Stimulated activated CD8-positive, alpha-beta memory T cell treated with anti-CD3 and anti-CD28 coated beads, Interleukin-2, amount 100 ng/mL, for 1 hour (primary cell): ENCODE measurements at places on chromosomes 3 and 15.

DNA sequence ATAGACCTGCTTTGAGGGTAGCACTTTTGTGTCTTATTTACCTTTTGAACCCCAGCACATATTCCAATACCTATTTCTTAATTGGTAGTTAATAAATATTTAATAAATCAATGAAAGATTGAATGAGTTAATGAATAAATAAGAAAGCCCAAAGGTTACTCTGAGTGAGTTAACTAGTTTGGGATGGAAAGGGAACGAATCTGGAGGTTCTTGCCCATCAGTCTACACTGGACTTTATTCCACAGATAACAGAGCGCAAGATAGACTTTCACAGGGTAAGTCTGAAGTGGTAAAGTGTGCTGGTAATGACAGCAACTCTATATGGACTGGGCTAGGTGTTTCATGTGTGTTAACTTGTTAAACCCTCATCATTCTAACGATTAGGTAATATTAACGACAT lies 33.1 kb upstream of the MED12L start:
- no peak for DNase-seq

GRCh38 chr3:139263798-139264197 lies 80.0 kb upstream of the MRPS22 start:
- no peak for DNase-seq

- no peak for DNase-seq
Measured at GRCh38 chr3:72660270-72661114, 187.8 kb downstream of the SHQ1 start.

GRCh38 chr3:171648069-171648468 lies 162.2 kb downstream of the PLD1 start:
- DNase-seq, result no peak

DNA sequence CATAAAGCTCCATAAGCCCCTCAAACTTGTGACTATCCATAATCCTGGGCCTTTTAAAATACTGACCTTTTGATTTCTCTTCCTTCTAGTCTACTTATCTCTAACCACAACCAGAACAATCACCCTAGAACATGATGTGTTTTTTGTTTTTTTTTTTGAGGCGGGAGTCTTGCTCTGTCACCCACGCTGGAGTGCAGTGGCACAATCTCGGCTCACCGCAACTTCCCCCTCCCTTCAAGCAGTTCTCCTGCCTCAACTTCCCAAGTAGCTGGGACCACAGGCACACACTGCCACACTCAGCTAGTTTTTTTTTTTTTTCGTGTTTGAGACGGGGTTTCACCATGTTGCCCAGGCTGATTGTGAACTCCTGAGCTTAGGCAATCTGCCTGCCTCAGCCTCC lies 25.1 kb downstream of the VPS39 start:
- DNase-seq, result no peak
